ENCODE measurements at places on chromosomes 5 and 9.

DNA sequence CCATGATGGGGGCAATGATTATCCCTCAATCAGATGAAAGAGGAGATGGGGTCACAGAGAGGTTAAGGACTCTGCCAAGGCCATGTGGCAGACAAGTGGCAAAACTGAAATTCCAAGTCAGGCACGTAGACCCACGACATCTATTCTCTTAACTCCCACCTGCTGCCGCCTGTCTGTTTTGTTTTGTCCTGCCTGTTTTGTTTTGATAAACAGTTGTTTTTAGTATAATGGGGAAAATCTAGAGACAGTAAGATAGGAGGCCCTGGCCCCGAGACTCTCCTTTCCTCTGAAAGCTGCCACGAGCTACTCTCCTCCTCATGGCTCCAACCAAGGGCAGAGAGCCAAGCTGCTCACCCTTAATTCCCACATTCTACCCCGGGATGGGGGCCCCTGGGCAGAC lies 4.9 kb downstream of the FSTL4 start:
- DNase-seq = no peak

GRCh38 chr5:149284501-149284900 lies 12.8 kb downstream of the AFAP1L1 start:
- peak; percentile 35 for DNase-seq

DNA sequence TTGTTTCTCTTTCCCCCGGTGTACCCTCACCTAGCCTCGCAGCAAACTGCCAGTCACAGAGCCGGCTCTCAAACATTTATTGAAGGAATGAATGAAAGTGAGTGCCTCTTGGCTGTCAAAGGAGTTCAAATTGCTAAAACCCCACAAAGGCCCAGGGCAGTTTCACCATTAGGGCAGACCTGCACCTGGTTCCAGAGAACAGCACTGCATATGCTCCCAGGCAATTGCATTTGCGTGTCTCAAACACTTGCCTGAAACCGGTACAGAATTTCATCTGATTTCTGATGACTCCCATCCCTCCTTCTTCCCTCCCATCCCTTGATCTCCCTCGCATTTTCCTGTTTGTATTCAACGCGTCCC lies 165.6 kb upstream of the ZNF462 start:
- DNase-seq = no peak

DNA sequence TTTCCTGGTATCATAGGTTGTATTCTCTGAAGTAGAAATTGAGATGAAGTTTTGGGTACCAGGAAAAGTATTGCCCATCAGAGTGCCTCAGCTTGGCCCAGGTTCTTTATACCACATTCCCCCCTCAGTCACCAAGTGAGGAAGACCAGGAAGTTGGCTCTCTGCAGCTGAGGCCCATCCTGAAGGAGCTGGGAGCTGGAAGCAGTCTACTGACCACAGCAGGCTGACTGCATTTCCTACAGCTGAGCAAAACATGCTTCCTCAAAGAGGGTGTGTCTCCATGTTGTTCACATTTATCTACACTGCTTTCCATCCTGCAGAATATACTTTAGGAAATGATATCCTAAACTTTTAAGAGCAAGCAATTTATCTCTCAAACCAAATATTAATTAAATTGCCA lies 654.6 kb downstream of the ELAVL2 start:
- no peak for DNase-seq

- DNase-seq = peak; percentile 34
These were observed 28.7 kb upstream of the TIMD4 start for GRCh38 chr5:156991714-156992113.

DNA sequence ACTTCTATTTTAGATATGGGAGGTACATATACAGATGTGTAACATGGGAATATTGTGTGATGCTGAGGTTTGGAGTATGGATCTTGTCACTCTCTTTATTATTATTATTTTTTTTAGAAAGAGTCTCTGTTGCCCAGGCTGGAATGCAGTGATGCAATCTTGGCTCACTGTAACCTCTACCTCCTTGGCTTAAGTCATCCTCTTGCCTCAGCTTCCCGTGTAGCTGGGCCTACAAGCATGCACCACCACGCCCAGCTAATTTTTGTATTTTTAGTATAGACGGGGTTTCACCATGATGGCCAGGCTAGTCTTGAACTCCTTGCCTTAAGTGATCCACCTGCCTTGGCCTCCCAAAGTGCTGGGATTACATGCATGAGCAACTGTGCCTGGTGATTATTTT lies 138.4 kb upstream of the SLC28A3 start:
- DNase-seq = no peak

DNA sequence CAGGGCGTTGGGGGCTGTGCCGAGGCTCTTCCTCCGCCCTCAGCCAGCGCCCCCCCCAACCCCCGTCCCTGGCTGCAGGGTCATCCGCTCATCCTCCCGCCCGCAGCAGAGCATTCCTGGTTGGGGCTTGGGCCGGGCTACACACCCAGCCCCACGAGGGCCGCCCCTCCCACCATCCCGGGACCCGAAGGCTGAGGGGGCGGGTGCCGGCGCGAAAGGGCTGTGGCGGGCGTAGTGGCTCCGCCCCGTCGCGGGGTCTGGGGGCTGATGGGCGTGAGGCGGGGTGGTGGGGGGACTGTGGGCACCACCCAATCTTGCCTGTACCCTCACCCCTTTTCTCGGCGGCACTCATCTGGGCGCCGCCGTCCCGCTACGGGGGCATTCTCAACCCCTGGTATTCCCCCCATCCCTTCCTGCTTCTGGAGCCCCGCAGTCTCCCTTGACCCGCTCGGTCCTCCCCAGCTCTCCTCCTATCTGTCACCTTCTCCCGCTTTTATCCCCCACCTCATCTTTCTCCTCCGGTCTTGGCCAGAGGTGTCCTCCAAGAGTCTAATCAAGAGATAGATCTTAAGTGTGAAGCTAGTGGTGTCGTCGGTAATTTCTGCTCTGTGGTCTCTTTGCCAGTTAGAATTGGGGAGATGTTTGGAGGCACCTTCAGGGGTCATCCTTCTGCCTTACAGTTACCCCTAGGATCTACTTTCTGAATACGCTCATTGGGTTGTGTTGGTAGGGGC lies 1.6 kb downstream of the FER start:
- peak; percentile 37 for DNase-seq

All from suppressor macrophage treated with lipopolysaccharide for 4 hours (primary cell).